Fibroblast of pulmonary artery (primary cell): ENCODE measurements at places on chromosomes 7 and 10.

DNA sequence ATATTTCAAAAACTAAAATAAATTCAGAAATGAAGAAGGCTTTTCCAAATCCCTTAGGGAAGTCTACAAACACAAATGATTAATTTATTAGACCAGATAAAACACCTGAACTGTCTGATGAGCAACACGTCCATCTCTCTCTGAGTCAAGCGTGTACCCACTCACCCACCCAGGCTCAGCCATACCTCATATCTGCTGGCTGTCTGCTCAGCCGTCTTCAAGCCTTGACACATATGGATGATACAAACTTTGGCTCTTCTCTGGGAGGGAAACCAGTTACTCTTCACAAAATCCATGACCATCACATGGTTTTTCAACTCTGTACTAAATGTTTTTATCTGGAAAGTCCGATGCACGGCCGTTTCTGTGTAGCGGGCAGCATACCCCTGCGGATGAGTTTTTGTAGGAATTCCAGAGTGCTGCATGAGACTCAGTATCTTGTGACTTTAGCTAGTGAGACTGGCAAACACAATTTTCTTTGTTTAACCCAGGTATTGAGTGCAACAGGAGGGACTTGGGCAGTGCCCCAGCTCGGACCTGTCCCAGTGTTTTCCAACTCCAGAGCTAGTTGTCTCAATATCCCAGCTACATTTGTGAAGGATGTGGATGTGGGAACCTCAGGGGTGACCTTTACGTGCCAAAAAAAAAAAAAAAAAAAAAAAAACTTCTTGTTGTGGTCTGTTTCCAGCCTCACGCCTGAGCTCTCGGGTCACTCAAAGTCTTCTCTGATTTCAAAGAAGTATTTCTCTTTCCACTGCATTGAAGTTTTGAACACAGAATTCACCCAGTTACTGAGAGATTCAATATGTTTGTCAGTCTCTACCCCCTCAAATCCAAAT, at the start of gene C10orf90:
C10orf90 (minus strand) TSS at position 638 of the 839 bp plus-strand sequence; CDS start at position 425, 213 bp downstream.
- DNase-seq, result no peak

- DNase-seq, result no peak
Observed at GRCh38 chr7:24913801-24914464, 66.0 kb downstream of the OSBPL3 start.

GRCh38 chr7:51033727-51034520, 251.2 kb upstream of the GRB10 start:
- no peak for DNase-seq

- no peak for DNase-seq
Observed at GRCh38 chr10:93085272-93085859, 11.7 kb downstream of the CYP26A1 start.

GRCh38 chr10:6612371-6612770, 32.3 kb upstream of the PRKCQ start:
- DNase-seq, result no peak

DNA sequence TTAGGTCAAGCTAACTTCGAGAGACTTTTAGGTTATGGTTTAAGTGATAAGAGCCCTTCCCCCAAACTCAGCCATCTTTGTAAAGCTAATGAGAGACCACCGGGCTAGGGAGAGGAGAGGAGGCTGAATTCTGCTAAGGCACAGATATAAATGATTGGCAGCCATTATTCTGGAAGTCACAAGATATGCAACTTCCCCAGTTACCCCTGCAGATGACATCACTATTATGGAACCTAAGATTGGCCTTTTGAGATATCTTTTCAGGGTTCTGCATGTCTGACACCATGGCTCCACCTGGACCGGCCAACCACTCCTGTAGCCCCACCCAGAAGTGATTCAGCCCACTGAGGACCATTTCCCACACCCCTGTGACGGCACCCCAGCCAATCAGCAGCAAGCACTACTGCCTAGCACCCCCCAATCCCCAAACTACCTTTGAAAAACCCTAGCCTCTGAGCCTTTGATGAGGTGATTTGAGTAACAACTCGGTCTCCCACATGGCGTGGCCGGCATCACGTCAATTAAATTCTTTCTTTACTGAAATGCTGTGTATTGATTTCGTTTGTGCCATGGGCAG, 14.4 kb downstream of the VIPR2 start:
- no peak for DNase-seq

- DNase-seq, result no peak
Observed at GRCh38 chr7:15723841-15724240, 37.4 kb upstream of the MEOX2 start.

DNA sequence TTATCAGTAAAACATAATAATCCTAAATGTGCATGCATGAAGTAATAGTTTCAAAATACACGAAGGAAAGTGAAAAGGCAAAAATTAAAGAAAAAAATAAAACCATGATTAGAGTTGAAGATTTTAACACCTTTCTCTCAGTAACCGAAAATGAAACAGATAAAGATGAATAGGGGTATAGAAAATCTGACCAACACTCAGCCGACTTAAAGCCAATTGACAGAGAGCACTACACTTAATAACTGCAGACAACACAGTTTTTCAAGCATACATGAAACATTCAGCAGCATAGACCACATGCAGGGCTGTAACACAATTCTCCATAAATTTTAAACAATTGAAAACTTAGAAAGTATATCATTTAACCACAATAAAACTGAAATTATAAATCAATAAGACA, 76.1 kb downstream of the CUBN start:
- no peak for DNase-seq

DNA sequence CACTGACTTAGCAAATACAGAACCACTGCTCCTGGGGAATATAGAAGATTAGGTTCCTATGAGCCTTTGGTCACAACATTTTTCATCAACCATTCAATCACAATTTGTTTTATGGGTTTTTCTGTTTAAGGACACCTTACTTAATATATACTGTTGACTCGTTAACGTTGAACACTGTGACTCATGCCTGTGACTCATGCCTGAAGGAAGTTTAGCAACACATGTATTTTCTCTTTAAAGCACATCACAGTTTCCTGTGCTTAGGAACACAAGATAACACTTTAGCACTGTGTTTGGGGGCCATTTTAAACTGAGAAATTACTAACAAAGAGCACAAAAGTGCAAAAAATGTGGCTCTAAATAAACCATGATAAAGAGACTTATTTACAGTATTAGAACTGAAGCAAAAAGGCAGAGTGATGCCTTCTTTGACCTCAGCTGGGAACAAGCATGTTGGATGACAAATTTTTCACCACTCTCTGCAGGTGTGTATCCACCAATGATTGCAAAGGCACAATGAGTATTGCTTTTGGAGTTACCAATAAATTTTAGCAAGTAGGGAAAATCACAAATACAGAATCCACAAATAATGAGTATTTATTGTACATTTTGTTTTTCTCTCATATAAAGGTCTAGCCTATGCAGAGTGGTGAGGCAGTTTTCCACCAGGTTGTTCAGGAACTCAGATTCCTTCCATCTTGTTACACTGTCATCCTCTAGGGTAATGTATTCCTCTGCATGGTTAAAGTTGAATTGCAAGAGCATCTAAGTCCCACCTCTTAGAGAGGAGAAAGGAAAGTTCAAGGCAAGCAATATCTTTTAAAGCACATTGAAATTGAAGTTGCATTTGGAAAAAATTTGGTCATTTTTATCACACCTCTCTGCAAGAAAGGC, 7.3 kb downstream of the FGFBP3 start:
- peak; percentile 97 for DNase-seq

DNA sequence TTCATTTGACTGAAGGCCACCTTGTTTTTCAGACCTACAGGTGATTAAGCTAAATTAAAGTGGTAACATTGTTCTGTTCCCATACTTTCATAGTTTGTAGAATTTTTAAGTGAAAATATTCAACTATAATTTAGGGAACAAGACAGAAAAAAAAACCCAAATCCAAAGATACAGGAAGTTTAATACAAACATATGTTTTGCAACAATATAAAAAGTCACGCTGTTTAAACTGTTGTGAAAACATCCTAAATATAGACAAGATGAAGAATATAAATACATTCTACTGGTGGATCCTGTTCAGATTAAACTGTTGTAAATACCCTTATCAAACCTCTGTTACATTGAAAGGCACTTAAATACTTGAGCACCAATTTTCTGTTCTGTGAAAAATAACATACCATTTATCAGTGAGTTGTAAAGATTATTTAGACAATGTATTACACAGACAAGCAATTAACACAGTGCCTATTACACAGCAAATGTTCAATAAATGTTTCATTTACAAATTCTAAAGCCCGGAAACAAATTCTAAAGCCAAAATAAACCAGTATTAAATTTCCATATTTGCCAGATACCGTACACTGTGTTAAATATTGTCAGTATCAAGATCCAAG, 14.2 kb downstream of the ASZ1 start:
- no peak for DNase-seq

- DNase-seq, result no peak
Observed at GRCh38 chr7:155570171-155570958, 24.0 kb upstream of the CNPY1 start.

DNA sequence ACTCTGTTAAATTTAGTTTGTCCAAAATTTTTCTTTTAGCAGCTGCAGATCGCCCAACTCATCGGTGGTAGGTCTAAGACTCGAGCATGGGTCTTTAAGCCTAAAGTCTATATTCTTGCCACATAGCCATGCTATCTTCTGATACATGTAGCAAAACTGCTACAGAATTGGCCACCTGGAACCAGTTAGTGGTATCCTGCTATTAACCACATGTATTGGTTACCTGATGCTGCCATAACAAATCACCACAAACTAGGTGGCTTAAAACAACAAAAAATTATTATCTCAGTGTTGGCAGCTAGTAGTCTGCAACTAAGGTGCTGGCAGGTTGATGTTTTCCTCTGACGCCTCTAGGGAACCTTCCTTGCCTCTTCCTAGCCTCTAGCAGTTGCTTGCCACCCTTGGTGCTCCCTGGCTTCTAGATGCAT, 96.7 kb upstream of the PIK3CG start:
- DNase-seq, result no peak

- DNase-seq, result peak; percentile 85
Observed at GRCh38 chr7:81956520-81956919, 186.7 kb upstream of the HGF start.

DNA sequence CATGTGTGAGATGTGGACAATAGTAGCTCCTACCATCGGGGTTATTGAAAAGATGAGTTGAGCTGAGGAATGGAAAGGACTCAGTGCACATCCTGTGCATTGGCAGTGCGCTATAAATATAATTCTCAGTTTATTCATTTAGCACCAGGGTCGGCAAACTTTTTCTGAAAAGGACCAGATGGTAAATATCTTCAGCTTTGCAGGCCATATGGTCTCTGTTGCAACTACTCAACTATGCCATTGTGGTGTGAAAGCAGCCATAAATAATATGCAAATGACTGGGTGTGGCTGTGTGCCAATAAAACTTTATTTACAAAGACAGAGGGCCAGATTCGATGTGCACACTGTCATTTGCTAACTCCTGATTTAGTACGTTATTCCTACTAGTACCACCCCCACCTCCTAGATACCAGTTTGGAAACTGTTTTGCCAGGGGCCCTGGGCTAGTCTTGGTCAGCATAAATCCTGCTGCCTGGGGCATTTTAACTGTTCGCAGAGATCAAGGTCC, 422.9 kb upstream of the MKI67 start:
- DNase-seq, result no peak

GRCh38 chr7:40299097-40299496, 164.3 kb downstream of the SUGCT start:
- DNase-seq, result peak; percentile 87

GRCh38 chr7:5214641-5215040, 24.6 kb downstream of the WIPI2 start:
- no peak for DNase-seq

DNA sequence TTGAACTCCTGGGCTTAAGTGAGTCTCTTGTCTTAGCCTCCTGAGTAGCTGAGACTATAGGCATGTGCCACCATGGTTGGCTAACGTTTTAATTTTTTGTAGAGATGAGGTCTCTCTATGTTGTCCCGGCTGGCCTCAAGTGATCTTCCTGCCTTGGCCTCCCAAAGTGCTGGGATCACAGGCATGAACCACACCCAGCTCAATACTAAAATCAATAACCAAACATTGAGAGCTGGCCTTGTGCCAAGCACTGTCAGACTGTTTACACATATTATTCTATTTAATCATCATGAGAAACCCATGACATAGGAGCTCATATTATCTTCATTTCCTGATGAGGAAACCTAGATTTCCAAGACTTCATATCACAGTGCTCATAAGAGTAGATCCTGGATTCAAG, 251.2 kb downstream of the BAMBI start:
- no peak for DNase-seq

DNA sequence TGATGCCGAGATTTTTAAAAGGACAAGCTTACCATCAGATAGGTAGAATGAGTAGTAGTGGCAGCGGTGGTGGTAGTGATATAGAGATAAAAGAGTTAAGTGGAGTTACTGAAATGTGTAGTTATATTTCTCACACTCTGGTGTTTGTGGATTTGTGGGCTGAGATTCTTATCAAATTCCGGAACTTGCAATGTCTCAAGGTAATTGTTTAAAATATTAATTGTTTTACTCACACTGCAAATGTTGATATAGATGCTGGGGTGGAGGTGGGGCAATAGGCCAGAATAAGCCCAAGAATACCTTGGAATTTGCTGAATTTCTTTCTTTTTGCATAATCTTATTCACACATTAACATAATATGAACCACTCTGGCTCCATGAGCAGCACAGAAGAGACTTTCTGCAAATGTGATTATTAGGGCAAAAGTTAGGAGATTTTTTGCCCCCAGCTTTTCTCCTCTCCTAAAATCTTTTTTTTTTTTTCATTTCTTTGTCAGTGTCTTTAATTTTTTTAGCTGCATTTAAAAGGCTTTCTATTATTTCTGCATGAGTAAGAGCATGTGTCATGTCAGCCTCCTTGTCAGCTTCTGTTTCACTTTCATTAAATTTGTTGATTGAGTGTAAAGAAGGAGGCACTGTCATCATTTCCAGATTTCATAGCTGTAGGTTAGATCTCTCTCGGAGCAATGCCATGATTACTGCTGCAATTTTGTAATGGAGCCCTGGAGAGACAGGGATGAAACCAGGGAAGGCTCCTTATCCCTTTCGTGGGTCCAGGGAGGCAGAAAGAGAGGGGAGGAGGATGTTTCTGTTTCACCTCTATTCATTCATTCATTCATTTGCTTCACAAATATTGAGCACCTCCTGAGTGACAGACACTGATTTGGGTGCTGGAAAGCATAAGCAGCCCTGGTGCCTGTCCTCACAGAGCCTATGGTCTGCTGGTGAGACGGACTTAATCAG, 13.1 kb upstream of the SGMS1 start:
- DNase-seq, result no peak

DNA sequence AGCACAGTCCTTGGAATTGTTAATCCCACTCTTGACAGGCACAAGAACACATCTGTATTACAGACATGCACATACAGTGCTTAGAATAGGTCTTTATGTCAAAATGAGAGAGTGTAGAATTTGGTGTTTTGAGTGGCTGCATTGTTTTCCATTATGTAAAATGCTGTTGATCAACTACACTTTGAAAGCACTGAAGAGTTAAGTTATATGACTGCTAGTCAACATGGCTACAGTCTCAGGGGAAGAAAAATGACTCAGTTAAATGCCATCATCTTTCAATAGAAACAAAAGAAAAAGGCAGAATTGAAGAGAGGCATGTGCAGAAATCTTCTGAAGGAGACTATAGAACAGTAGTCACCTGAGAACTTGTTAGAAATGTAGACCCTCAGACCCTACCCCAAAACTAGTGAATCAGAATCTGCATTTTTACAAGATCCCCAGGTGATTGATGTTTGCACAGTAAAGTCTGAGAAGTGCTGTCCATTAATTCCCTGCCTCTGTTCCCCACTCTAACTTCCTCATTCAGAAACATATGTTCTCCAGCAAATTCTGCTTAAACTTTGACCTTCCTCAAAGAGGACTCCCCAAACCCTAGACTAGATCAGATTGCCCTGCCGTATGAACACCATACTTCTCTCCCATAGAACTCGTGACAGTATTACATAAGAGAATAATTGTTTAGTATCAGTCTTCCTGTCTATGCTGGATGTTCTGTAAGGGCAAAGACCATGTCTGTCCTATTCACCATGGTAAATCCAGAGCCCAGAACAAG, 16.0 kb downstream of the SND1 start:
- peak; percentile 34 for DNase-seq
